ENCODE measurements at places on chromosomes 1 and 21.

DNA sequence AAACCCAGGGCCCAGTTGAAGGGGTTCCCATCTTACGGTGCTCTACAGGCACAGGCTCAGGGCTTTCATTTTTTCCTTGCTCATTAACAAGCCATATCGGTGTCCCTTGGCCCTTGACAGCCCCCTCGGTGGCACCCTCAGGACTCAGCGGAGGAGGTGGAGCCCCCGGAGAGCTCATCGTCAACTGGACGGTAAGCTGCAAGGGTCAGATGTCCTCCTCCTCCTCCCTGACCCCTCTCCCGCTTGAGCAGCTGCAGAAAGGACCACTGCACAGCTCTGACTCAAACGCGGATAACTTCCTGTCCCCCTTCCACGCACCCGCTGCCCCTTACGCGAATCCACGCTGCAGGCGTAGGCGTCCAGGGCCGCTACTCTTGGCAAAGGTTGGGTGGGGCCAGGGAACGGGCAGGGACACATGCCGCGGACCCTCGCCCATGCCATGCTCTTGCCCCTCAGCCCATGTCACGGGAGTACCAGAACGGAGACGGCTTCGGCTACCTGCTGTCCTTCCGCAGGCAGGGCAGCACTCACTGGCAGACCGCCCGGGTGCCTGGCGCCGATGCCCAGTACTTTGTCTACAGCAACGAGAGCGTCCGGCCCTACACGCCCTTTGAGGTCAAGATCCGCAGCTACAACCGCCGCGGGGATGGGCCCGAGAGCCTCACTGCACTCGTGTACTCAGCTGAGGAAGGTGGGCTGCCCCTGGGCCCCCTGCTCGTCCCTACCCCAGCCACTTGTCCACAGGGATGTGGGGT, 14.7 kb downstream of the TMEM81 start:
- DNase-seq = no peak

DNA sequence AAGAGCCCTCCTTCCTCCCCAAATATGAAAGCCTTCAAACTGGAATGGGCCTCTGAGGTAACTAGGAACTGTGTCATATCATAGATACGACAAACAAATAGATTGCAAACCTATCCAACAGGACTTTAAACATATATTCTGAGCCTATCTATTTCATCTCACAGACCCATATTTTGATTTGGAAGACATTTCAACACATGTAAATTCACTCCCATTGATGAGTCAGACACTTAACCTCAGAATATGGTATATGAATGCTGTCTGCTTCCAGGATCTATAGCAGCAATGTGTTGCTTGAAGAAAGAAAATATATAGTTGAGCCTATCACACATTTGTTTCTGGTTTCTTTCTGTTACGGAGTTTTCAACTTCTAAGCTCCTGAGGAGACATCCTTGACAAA, 221.9 kb upstream of the SAMSN1 start:
- no peak for DNase-seq

- DNase-seq = no peak
Observed at GRCh38 chr21:21734088-21734487, 735.9 kb downstream of the NCAM2 start.

- no peak for DNase-seq
Observed at GRCh38 chr1:206521694-206522402, 14.5 kb downstream of the RASSF5 start.

- no peak for DNase-seq
Observed at GRCh38 chr1:66431999-66432398, 102.0 kb upstream of the SGIP1 start.

Measured in GM03348 (cell line).